G401 (cell line): ENCODE measurements at places on chromosomes 7 and 10. TPM values are rescaled to one million over a fixed set of nuclear protein-coding genes. Genes with fewer than 3 reads are reported as not detected.

Gene GIMAP6
- not detected in 2 replicates for total RNA-seq

Gene COL13A1
- total RNA-seq: 0.17 TPM in 1 of 2 replicates, not detected in the other

DNA sequence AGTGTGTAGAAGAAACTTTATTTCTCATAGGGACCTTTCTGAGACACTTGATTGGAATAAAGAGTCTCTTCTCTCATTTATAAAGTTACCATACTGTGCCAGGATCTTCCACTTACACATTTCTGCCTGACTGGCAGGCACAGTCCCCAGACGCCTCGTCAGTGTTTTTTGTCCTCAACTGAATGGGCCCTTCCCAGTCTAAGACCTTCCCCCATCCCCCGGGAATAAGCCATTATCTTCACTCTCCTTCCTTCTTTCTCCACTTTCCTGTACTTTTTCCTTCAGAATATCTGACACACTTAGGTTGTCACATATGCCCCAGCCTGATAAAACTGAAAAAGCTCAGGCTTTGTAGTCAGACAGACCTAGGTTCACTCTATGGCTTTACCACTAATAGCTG lies 35.3 kb upstream of the KCNIP2 start:
- DNase-seq: no peak

Gene TMEM229A
- total RNA-seq: not detected in 2 replicates

DNA sequence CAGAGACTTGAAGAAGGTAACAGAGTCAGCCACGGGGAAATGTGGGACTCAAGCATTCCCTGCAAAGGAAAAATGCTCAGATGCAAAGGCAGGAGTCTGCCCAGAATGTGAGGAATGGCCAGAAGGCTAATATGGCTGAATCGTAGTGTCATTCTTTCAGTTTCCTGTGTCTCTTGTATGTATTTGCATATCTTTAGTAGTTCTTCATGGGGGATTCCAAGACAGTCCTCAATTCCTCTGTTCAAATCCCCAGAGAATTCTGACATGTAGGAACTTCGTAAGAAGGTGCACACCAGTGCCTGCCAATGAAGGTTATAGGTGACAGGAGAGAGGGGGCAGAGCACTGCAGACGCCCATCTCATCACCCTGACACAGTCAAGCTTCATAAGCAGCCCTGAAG lies 154.4 kb downstream of the CACNB2 start:
- no peak for DNase-seq

DNA sequence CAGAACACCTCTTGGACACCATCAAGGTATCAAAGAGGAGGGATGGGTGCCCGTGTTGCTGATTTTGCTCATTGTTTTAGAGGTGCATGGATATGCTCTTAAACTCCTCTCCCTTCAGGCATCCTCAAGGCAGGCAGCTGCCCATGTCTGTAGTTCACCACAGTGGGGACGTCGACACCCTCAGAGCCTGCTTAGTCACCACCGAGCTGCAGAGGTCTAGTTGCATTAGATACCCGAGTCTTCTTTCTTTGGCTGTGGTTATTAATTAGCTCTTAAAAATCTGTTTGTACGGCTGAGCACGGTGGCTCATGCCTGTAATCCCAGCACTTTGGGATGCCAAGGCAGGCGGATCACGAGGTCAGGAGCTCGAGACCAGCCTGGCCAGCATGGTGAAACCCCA lies 24.7 kb upstream of the TSPAN13 start:
- DNase-seq: no peak
